GM23338 (cell line): ENCODE measurements at places on chromosomes 12 and 14. TPM values are rescaled to one million over a fixed set of nuclear protein-coding genes. Genes with fewer than 3 reads are reported as not detected.

LRRC10 gene
- not detected in 2 replicates for total RNA-seq

SP1 gene
- 68.4 and 73.3 TPM in 2 replicates for total RNA-seq

OTUB2 gene
- 4.1 and 4.4 TPM in 2 replicates for total RNA-seq

PLXNC1 gene
- total RNA-seq, result 2.4 and 6.5 TPM in 2 replicates

TOX4 gene
- total RNA-seq, result 37.2 and 45.6 TPM in 2 replicates

HVCN1 gene
- 10.7 and 11.8 TPM in 2 replicates for total RNA-seq

OVCH1 gene
- total RNA-seq, result not detected in 2 replicates

SLC8A3 gene
- total RNA-seq, result 1.9 and 2.0 TPM in 2 replicates

IL31 gene
- total RNA-seq, result not detected in 2 replicates

FGF6 gene
- not detected in 2 replicates for total RNA-seq

PZP gene
- total RNA-seq, result 0.43 TPM in 1 of 2 replicates, not detected in the other

DLK1 gene
- 0.54 and 1.1 TPM in 2 replicates for total RNA-seq

TUBA1A gene
- 386 and 424 TPM in 2 replicates for total RNA-seq

PLEKHG7 gene
- total RNA-seq, result not detected in 2 replicates

SLC39A5 gene
- total RNA-seq, result 0.59 and 4.5 TPM in 2 replicates

MGP gene
- total RNA-seq, result not detected in 2 replicates

SLCO1B3 gene
- total RNA-seq, result 0.17 TPM in 1 of 2 replicates, not detected in the other

MSRB3 gene
- 1.1 and 1.7 TPM in 2 replicates for total RNA-seq

PRIMA1 gene
- 3.3 and 3.5 TPM in 2 replicates for total RNA-seq

CD69 gene
- total RNA-seq, result not detected in 2 replicates

KERA gene
- total RNA-seq, result not detected in 2 replicates

ARHGEF25 gene
- total RNA-seq, result 9.9 and 10.2 TPM in 2 replicates

FAM181A gene
- not detected in 2 replicates for total RNA-seq

ADAMTS20 gene
- 8.7 and 9.3 TPM in 2 replicates for total RNA-seq

GLIPR1L2 gene
- not detected in 2 replicates for total RNA-seq

SERPINA9 gene
- not detected in 2 replicates for total RNA-seq

SMCO2 gene
- not detected in 2 replicates for total RNA-seq

SLCO1B1 gene
- 0.24 TPM in 1 of 2 replicates, not detected in the other for total RNA-seq

TAS2R31 gene
- total RNA-seq, result 6.1 and 12.9 TPM in 2 replicates

TROAP gene
- total RNA-seq, result 27.6 and 46.4 TPM in 2 replicates

P2RX7 gene
- total RNA-seq, result 0.24 and 0.74 TPM in 2 replicates

CPNE6 gene
- total RNA-seq, result not detected in 2 replicates

RFX4 gene
- 2.1 TPM in 1 of 2 replicates, not detected in the other for total RNA-seq

MMP19 gene
- total RNA-seq, result 0.08 and 1.4 TPM in 2 replicates

DBX2 gene
- 0.07 TPM in 1 of 2 replicates, not detected in the other for total RNA-seq

IL23A gene
- total RNA-seq, result 2.5 and 3.2 TPM in 2 replicates

LRR1 gene
- total RNA-seq, result 27.8 and 31.8 TPM in 2 replicates

DYNLL1 gene
- 310 and 313 TPM in 2 replicates for total RNA-seq

LRFN5 gene
- 6.3 and 6.8 TPM in 2 replicates for total RNA-seq

ADGRD1 gene
- total RNA-seq, result 0.08 and 1.4 TPM in 2 replicates

RNASE12 gene
- total RNA-seq, result not detected in 2 replicates

EIF2S1 gene
- 123 and 170 TPM in 2 replicates for total RNA-seq

FBRSL1 gene
- total RNA-seq, result 65.9 and 89.8 TPM in 2 replicates

GPR84 gene
- total RNA-seq, result not detected in 2 replicates

KLRC1 gene
- total RNA-seq, result not detected in 2 replicates

FAM222A gene
- total RNA-seq, result 2.1 and 3.6 TPM in 2 replicates
